ENCODE measurements at places on chromosomes 1 and 21.

GRCh38 chr1:166859597-166859996, 16.5 kb downstream of the TADA1 start:
- no peak for DNase-seq

GRCh38 chr21:41065539-41065938, 102.4 kb upstream of the BACE2 start:
- DNase-seq = no peak

DNA sequence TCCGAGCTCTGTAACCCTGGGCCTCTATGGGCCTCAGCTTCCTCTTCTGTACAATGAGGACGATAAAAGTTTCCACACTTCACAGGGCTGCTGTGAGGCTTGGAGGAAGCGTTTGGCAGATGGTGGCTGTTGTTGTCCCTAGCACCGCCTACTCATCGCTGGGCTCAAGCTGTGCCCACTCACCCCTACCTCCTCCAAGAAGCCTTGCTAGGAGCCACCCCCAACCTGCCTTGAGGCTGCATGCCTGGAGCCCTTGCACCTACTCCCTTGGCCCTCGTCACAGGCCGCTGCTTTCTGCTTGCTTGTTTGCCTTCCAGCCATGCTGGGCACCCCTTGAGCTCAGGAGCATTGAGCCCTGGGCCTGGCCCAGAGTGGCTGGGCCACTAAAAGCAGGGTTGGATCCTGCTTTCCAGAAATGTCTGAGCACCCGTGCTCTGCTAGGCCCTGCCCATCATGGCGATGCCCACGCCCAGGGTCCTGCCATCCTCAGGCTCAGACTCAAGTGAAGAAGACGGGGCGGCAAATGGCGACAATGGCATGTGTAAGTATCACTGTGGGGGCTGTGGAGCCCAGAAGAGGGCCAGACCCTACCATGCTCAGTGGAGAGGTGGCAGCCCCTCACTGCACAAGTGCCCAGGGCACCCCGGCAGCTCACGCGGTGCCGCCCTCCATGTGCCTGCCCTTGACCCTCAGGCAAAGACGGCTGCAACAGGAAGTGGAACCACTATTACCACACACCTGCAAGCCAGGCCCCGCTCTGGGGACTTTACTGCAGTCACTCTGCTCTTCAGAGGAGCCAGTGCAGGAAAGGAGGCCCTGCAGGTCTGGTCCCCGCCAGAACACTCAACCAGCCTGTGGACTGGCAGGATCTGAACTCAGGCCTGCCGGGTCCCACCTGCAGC, 9.5 kb downstream of the SH3BGRL3 start:
- peak; percentile 84 for DNase-seq

- peak; percentile 40 for DNase-seq
These were observed 671 bp upstream of the PYGO2 start for GRCh38 chr1:154962156-154962749.

- no peak for DNase-seq
These were observed 281.5 kb downstream of the NEGR1 start for GRCh38 chr1:72000809-72001208.

- no peak for DNase-seq
These were observed 38.8 kb upstream of the OR2B11 start for GRCh38 chr1:247496581-247497285.

GRCh38 chr1:58768971-58769808, 14.7 kb downstream of the JUN start:
- DNase-seq = no peak

- no peak for DNase-seq
These were observed 424.9 kb downstream of the ADGRL2 start for GRCh38 chr1:82225421-82226185.

DNA sequence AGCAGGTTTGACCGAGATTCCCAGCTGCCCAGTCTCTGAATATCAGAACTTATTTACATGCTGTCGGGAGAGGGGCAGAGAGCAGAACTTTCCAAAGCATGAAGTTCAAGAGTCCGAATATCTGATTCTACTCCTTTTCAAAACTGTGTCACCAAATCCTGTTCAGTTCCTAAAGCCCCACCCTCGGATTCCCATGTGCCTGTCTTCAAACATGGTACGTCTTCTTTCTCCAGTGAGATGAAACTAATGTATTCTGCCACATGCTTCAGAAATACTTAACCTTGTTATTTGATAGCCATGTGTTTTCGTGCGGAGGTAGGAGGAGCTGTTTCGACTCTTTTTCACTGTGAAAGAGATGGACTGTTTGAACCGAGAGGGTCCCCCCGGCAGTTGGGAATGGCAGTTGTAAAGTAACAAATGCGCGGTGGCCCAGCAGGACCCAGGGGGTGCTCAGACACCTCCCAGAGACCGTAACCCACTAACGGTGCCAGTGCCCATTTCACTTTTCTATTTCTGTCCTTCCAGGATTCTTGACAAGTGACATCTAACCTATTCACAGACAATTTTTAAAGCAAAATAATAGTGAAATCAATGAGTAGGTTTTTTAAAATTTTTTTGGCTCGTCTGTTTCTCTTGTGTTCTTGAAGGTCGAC, 67.2 kb downstream of the ZBTB18 start:
- no peak for DNase-seq

GRCh38 chr1:63611231-63611630, 18.0 kb downstream of the PGM1 start:
- DNase-seq = no peak

DNA sequence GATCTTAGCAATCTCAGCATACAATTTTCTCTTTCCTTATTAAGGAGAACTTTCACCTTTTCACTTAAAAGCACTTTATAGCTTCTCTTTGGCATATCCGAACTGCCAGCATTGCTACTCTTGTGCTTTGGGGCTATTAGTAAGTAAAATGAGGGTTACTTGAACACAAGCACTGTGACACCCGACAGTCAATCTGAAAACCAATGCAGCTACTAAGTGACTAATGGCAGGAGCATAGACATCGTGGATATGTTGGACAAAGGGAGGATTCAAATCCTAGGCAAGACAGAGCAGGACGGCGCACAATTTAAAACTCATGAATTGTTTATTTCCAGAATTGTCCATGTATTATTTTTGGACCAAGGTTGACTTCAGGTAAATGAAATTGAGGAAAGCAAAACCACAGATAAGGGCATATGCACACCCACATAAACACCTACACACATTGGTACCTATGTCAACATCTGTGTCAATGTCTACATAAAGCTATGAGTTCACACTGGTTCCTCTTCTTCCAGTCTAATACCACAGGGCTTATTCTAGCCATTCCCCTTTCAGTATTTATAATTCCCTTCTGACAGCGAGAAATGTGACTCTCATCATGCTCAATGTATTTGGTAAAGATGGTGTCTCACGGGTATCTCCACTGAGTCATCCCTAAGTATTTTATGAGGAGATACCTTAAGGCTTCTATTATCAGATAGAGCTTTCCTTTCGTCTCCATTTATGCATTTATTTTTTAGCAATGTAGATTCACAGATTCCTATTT, 75.3 kb upstream of the RALGPS2 start:
- no peak for DNase-seq

GRCh38 chr1:80607064-80607463, 1193.7 kb upstream of the ADGRL2 start:
- no peak for DNase-seq
